ENCODE measurements at places on chromosomes 4 and X. TPM values are rescaled to one million over a fixed set of nuclear protein-coding genes. Genes with fewer than 3 reads are reported as not detected.

- no peak overlapping the region for H3K27ac ChIP-seq
- no peaks in the 10 kb centered on the region for H3K4me1 ChIP-seq
- DNase-seq, result no peak
- H3K27me3 ChIP-seq, result no peaks in the 10 kb centered on the region
Observed at GRCh38 chrX:69028006-69028760, 137.1 kb downstream of the PJA1 start.

DNA sequence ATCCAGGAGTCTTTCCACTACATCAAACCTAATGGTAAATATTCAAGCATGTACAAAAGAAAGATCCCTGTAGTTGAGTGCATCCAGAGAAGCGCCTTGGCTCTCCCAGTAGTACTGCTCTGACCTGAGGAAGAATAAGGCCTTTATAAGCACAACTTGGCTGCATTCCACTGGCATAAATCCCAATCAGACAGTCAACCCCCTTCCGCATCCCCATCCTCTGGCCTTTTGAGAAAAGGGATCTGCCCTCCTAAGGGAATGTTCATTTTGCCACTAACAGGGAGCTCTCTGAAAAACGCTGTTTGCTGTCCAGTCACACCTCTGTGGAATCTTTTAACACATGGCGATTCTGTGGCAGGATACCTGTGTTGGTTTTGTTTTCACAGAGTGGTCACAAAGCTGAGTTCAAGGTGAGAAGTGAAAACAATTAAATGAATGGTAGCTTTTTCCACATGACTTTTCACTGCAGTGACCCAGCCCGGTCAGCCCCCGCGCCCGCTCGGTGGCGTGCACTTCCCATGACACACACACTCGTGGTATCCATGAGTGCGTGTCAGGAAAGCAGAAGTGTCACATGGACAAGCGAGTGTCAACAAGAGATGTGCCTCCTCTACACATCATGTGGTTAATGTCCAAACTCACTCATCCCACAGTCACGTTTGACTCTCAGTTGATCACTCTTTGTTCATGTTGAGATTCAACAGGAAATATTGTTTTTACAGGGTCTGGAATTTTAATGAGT is 112.2 kb upstream of the ENPP6 start:
- H3K4me1 ChIP-seq, result peaks cover 26% of the 10 kb centered on the region
- no peak overlapping the region for H3K4me3 ChIP-seq
- peaks cover 3% of the 10 kb centered on the region for H3K36me3 ChIP-seq
- H3K27me3 ChIP-seq, result no peaks in the 10 kb centered on the region
- H3K27ac ChIP-seq, result no peak overlapping the region

DNA sequence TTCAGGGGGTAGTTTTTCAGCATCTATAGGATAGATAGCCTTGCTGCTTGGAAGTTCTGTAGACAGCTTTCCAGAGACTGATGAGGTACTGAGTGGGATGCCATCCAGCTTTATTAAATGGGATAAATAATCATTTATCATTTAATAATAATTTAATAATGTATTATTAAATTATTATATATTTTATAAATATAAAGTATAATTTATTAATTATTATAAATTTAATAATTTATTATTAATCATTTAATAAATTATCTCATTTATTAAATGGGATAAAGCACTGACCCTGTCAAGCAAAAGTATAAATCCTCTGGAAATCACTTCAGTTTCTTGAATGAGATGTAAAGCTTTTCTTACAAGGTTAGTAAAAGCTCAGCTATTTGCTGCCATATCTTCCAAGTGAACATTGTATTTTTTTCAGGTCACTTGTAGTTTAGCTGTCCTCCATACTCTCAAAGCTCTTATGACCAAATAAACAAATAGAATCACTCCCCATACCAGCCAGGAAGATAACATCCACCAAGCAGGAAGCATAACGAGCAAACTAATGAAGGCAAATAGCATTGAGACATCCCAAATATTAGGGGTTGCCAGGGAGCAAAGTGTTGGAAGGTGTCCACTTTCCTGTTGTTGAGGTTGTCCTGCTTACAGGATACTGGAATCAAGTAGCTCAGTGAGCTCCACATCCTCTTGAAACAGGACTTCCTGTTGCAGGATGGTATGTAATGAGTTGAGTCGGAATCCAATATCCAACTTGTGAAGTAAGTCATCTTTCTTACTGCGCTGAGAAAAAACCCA is 88.9 kb downstream of the ZNF674 start:
- H3K36me3 ChIP-seq, result peaks cover 47% of the 10 kb centered on the region
- no peak overlapping the region for H3K27ac ChIP-seq
- H3K4me1 ChIP-seq, result peaks cover 7% of the 10 kb centered on the region
- DNase-seq, result no peak
- no peak overlapping the region for H3K4me3 ChIP-seq
- no peaks in the 10 kb centered on the region for H3K27me3 ChIP-seq

The FAM47E gene
- not detected for total RNA-seq

- peaks cover 22% of the 10 kb centered on the region for H3K4me1 ChIP-seq
- H3K36me3 ChIP-seq, result peaks cover 29% of the 10 kb centered on the region
- H3K27ac ChIP-seq, result peak overlapping the region; percentile 81
- no peaks in the 10 kb centered on the region for H3K27me3 ChIP-seq
- DNase-seq, result no peak
Observed at GRCh38 chr4:183659872-183660242, 764 bp downstream of the TRAPPC11 start.

GRCh38 chr4:108581083-108581482 is 39.3 kb upstream of the RPL34 start:
- H3K4me3 ChIP-seq, result no peak overlapping the region
- no peak overlapping the region for H3K27ac ChIP-seq
- no peaks in the 10 kb centered on the region for H3K36me3 ChIP-seq
- DNase-seq, result no peak

DNA sequence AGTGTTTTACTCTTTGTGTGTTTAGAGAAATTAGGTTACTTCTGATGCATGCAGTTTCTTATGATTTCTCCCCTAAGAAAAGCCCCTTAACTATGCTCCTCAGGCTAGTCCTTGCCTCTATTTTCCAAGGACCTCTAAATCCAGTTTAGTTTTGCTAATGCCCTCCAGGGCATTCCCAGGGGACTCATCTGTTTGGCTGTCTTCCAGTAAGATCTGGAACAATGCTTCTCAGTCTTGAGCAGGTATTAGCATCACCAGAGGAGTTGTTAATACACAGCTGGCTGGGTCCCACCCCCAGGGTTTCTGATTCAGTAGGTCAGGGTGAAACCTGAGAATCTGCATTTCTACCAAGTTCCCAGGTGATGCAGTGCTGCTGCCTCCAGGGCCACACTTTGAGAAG is 56.9 kb downstream of the OTC start:
- H3K4me1 ChIP-seq, result no peaks in the 10 kb centered on the region
- no peak for DNase-seq
- peaks cover 2% of the 10 kb centered on the region for H3K27me3 ChIP-seq
- H3K4me3 ChIP-seq, result no peak overlapping the region
- H3K36me3 ChIP-seq, result no peaks in the 10 kb centered on the region

The NPY5R gene
- not detected for total RNA-seq

GRCh38 chr4:174524242-174524641 is 2.0 kb upstream of the HPGD start:
- DNase-seq, result no peak
- no peak overlapping the region for H3K4me3 ChIP-seq
- peaks cover 12% of the 10 kb centered on the region for H3K4me1 ChIP-seq
- no peak overlapping the region for H3K27ac ChIP-seq

DNA sequence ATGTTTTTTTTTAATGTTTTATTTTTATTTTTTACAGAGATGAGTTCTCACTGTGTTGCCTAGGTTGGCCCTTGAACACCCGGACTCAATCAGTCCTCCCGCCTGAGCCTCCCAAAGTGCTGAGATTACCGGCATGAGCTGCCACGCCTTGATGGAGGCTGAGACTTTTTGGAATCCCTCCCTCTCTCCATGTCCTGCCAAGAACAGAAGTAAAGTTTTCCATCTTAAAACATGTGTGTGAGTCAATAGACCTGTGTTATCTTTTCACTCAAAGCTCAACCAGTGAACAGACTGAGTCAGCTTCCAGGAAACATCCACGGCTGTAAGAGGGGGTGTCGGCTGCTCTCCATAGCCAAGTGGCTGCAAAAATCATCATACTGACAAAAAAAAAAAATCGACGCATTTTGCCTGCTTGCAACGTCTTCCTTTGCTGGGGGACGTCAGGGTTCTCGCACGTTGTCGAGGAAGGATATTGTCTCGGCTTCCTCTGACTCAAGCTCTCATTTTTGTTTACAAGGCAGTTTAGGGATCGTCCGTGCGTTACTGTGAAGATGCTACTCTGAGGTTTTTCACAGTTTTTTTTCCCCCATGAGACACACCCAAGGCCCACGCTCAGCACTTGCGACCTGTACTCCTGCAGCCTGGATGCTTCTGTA is 10.0 kb upstream of the ASMTL start:
- H3K27ac ChIP-seq, result peak overlapping the region; percentile 96
- peaks cover 29% of the 10 kb centered on the region for H3K36me3 ChIP-seq
- H3K27me3 ChIP-seq, result no peaks in the 10 kb centered on the region

DNA sequence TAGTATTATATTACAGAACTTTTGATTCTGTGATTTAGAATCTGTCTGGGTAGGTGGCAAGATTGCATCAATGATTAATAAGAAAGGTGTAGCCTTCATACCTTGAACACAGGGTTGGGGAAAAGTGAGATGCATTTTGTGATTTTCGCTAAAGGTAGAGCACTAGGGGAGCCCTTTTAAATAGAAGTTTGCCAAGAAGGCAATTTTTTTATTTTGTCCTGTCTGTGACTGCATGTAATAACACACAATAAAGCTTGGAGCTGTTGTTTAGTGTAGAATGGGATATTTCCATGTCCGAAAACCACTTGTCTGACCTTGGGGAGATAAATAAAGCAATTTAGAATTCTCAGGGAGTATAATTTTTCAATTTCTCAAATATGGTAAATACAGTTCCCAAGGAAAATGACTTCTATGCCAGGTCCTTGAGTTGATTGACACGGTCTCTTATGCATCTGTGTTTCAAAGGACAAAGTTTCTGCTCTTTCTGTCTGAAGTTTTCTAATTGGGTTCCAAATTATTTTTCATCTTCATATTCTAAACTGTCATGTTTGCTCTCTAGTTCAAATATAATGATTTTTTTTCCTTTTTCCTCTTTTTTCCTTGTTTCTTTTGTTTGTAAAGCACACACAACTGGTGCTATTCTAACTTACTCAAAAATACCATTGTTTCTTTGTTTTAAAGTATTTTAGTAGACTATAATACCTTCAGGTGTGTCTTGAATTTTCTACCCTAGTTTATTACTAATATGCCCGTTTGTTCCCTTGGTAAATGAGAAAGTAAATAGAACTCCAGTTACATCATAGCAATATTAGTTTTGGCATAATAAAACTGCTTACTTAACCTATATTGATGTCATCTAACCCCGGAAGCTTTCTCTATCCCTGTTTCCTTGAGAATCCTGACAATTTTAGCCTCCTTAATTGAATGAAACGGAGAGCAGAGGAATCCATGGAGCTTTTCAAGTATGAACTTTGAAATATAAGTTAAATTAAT is 87.8 kb upstream of the BMPR1B start:
- no peak for DNase-seq
- H3K4me1 ChIP-seq, result no peaks in the 10 kb centered on the region
- H3K4me3 ChIP-seq, result no peak overlapping the region
- H3K27ac ChIP-seq, result no peak overlapping the region
- H3K36me3 ChIP-seq, result no peaks in the 10 kb centered on the region
- H3K27me3 ChIP-seq, result no peaks in the 10 kb centered on the region

All from activated T-helper 2 cell treated with anti-CD3 and anti-CD28 coated beads, Interferon-gamma antibody, Interleukin-2, Interleukin-4, amounts not matched to agents 10 μg/mL and 5 μg/mL and 100 μg/mL, durations not matched to agents 14 hours and 24 hours and 36 hours (primary cell).